ENCODE measurements at places on chromosomes 13 and 19.

DNA sequence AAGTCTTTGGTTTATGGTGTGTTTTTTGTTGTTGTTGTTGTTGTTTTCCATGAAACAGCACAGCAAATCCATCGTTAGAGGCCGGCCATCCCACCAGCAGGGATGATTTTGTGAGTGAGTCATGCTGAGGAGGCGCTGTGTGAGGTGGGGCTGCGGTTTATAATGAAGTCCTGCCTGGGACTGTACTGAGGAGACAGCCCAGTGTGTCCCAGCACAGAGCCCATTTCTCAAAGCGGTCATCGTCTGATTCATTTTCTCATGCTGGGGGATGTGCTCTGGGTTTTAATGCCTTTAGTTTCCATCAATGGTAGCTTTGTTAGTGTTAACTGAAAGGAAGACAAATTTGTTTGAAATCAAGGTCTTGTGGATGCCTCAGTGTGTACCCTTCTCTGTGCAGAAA lies 129.3 kb upstream of the SERP2 start:
- no peak for DNase-seq

DNA sequence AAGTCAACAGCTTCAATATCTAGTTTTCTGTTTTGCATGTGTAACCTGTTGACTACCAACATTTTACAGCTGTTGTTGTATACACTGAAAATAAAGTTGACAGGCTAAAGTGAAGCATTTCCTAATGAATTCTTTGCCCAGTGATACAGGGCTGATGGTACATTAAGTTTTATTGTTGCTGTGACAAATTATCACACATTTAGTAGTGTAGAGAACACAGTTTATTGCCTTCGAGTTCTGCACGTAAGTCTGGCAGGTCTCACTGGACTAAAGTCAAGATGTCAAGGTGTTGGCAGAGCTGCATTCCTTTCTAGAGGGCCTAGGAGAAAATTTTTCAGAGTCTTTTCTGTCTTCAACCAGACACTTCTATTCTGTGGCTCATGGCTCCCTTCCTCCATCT lies 184.2 kb downstream of the SLITRK6 start:
- no peak for DNase-seq

GRCh38 chr19:41843371-41843770 lies 1.1 kb downstream of the LYPD4 start:
- DNase-seq: no peak

- no peak for DNase-seq
These were observed 167.4 kb downstream of the KDM4B start for GRCh38 chr19:5136073-5136855.

DNA sequence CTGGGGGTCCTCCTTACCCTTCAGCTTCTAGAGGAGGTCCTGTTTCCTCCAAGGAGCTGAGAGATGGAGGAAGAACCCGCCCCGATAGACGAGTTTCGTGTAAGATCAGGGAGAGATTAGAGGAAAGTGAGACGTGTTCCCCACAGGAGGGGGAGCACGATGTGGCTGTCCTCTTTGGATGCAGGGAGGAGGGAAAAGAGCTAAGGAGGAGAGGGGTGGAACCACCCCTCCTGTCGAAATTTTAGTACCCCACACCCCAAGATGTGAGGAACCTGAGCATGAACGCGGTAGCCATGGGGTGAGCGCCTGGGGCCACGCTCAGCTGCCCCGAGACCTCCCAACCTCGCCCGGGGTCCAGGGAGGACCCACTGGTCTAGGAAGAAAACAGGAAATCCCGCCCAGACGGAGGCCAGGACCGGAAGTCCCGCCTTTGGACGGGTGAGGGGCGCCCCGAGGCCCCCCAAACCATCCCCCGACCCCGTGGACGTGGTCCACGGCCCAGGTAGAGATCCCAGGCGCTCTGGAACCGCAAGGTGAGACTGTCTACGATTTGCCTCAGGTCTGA lies 1.2 kb downstream of the AKT1S1 start:
- no peak for DNase-seq

- DNase-seq: peak; percentile 78
These were observed 2.1 kb downstream of the ACTN4 start for GRCh38 chr19:38649305-38650171.

GRCh38 chr19:14472202-14472938 lies 2.8 kb downstream of the PTGER1 start:
- DNase-seq: peak; percentile 94

- DNase-seq: no peak
These were observed 3.7 kb upstream of the TUBA3C start for GRCh38 chr13:19185086-19185864.

GRCh38 chr13:99989276-99990125 lies 7.9 kb downstream of the ZIC2 start:
- no peak for DNase-seq

GRCh38 chr13:19362946-19363510 lies 181.4 kb upstream of the TUBA3C start:
- DNase-seq: no peak

DNA sequence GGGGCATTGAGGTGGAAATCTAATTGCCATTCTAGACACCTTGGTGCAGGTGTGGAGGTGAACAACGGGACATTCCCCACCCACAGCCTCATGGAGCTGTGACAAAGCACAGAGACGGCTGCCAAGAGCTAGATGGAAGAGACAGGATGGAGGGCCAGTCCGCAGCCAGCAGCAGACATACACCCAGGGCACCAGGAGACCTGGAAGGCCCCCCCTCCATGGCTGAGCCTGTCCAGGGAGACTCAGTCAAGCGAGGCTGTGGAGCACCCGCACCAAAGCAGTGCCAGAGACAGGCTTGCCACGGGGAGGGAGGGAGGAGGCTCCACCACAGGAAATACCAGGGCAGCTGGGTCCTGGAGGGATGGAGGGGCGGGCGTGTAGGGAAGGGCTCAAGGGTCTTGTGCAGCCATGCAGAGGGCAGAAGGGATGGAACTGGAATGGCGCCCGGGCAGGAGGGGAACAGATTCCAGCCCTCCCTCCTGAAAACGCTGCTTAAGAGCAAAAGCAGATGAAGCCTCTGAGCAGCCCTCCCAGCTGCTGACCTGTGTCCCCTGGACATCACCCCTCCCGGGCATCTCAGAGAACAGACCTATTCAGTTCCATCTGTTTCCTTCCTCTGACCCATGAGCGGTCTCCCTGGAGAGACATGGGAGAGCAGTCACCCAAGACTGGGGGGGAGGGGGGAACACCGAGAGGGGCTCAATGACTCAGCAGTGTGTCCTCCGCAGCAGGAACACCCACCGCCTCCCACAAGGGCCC lies 14.4 kb downstream of the EPS15L1 start:
- no peak for DNase-seq

DNA sequence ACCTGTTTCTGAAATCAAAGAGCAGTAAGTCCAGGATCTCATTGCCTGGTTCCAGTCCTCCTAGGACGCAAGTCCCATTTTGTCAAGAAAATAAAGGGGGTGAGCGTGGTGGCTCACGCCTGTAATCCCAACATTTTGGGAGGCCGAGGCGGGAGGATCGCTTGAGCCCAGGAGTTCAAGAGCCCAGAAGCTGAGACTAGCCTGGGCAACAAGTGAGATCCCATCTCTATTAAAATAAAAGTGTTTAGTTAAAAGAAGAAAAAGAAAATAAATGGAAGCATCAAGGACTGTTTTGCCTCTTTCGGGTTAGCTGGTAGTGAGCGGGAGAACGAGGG lies 344 bp upstream of the HAUS5 start:
- no peak for DNase-seq

GRCh38 chr19:1470055-1470304 lies 9.0 kb downstream of the C19orf25 start:
- no peak for DNase-seq

DNA sequence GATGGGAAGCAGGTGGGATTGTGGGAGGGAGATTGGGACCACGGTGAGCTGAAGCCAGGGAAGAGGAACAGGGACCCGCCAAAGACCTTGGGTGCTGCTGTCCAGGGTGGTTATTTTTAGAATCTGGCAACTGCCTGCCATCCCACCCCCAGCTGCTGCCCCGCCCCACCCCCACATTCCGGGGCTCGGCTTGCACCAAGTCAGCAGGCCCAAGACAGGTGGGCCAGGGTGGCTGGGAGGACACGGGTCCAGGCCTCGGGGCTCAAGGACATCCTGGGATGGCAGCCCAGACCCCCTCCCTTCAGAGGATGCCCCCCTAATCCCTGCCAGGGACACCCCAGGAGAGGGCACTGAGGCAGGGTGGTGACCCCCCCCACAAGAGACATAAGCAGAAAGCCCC lies 827 bp downstream of the CKM start:
- peak; percentile 21 for DNase-seq

GRCh38 chr13:100387416-100387815 lies 201.2 kb downstream of the GGACT start:
- DNase-seq: no peak

DNA sequence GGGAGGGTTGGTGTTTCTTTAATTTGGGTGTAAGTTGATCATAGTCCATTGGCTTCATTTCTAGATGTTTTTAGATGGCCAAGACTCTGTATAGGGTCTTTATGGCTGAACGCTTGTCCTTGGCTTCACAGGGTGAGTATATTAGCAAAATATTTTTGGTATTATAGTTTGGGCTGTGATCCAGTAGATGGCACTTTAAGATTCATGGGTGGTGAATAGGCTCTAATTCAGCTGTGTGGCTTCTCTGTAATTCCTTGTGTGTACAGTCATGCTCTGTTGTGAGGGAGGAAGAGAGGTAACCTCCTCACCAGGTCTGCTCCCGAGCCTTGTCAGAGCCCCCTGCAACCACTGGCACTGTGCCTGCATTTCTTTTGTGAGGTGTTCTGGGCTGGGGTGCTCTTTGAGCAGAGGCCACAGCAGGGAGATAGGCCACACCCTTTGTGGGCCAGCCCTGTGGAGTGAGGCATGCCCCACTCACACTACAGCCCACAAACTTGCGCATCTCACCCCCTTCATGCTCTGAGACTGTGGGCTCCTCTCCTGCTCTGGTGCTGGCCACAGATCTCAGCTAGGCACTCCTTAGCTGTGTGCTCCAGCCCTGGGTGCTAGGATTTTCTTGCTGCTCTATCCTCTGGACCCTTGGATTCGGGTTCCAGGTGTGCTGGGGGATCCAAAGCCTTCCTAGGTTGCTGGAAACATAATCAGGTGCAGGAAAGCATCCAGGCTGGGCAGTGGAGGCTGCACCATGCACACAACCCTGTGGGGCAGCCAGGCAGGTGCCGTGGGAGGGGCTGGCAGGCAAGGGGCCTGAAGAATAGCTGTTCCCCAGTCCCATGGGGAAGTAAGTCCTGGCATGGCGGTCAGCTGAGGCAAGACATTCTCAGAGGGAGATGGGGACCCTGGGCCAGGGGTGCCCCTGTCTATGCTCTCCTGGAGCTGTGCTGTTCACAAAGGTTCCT lies 193.9 kb downstream of the GPC5 start:
- DNase-seq: no peak

- no peak for DNase-seq
These were observed 62.7 kb downstream of the SLC7A1 start for GRCh38 chr13:29532821-29533220.

DNA sequence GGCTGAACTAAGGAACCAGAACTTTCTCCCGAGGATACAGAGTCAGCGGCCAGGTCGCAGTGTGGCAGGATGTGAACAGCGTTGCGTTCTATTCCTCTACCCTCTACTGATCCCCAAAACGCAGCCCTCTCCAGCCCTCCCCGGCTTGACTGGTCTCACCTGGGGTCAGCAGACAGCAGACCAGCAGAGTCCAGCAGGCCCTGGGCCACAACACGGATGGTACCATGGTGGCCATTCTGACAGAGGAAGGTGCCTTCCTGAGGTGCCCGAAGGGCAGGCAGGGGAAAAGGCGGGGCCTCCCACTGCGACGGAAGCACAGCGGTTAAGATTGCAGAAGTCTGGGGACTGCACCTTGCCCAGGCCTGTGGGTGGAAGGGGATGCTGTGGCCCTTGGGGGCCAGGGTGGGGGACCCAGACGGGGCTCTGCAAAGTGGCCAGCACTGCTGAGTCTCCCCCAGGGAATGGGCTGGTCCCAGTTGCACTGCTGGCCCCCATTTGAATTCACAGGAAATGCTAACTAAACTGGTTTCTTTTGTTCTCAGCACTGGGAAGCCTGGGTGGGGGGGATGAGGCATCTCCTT lies at the start of gene ICAM3:
Gene ICAM3, minus strand, starts transcription at position 245 of the 581 bp plus-strand sequence. Its CDS starts 10 bp downstream, at position 235.
- no peak for DNase-seq

- no peak for DNase-seq
These were observed 8.8 kb upstream of the KRTDAP start for GRCh38 chr19:35498984-35499527.

DNA sequence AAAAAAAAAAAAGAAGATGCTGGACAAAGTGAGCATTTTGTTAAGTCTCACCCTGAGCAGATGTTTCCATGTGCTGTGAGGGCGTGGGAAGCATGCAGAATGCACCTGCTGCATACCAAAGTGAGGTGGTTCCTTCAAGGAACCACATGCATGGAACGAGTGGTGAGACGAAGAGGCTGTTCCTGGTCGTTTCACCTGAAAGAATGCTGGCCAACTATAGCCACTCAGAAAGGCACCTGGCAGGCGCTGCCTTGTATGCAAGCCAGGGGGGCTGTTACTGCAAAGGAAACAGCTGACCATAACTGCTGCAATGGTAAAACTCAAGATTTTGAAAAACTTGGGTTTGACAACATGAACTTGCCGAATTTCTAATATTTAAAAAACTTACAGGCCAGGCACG lies 14.7 kb downstream of the MIER2 start:
- DNase-seq: no peak

GRCh38 chr19:35029737-35030256 lies 473 bp upstream of the SCN1B start:
- DNase-seq: peak; percentile 72

- DNase-seq: no peak
These were observed 1672.6 kb upstream of the PCDH20 start for GRCh38 chr13:63088226-63088625.

DNA sequence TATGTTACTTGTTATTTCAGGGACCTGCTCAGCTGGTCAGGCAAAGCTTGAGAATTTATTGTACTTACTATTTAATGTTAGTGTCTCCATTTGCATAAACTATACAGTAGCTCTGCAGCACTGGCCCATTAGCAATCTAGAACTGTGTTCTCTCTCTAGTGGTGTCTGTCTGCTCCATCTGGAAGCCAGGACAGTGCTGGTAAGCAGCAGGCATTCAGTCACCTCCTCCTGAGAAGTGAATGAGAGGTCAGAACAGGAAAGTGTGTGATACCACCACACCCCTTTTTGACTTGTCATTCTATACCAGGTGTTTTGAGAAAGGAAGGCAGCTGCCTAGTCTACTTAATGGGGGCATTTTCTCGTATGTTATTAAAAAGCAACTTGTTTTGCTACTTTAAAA lies 3.9 kb downstream of the COG3 start:
- no peak for DNase-seq

- no peak for DNase-seq
These were observed 156.4 kb upstream of the RNF113B start for GRCh38 chr13:98333486-98333885.

GRCh38 chr13:34512817-34513216 lies 429.3 kb upstream of the NBEA start:
- DNase-seq: no peak

DNA sequence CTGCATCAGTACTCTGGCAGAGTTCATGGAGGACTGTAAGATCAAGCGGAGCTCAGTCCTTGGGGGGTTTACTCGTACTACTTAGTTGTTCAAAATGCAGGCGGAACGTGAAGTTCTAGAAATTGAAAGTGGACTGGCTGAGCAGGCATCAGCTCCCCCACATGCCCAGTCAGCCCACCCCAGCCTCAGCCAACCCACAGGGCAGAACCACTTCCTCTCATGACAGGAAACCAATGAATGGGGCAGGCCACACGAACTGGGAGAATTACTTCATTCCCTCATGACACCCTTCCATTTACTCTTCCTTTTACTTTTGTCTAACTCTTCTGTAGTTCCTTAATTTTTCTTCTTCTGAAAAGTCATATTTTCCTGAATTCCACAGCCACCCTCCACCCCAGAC lies 71.9 kb downstream of the FLT1 start:
- DNase-seq: no peak

- no peak for DNase-seq
These were observed 223.9 kb downstream of the SHISA2 start for GRCh38 chr13:25827831-25828465.

- DNase-seq: no peak
These were observed 2.8 kb upstream of the FCGBP start for GRCh38 chr19:39937094-39937720.
